ENCODE measurements at places on chromosomes 4 and X.

DNA sequence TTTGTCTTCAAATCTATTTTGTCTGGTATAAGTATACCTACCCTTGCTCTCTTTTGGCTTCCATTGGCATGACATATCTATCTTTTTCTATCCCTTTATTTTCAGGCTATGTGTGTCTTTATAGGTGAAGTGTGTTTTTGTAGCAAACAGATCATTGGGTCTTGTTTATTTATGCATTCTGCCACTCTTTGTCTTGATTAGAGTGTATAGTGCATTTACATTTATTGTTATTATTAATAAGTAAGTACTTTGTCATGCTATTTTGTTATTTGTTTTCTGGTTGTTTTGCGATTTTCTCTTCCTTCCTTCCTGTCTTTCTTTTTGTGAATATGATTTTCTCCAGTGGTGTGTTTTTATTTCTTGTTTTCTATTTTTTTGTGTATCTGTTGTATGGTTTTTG is 188.6 kb downstream of the GLUD2 start:
- no peak for DNase-seq

GRCh38 chr4:140038031-140038533 is 115.9 kb downstream of the MAML3 start:
- no peak for DNase-seq

GRCh38 chrX:42241421-42241820 is 318.1 kb upstream of the CASK start:
- no peak for DNase-seq

DNA sequence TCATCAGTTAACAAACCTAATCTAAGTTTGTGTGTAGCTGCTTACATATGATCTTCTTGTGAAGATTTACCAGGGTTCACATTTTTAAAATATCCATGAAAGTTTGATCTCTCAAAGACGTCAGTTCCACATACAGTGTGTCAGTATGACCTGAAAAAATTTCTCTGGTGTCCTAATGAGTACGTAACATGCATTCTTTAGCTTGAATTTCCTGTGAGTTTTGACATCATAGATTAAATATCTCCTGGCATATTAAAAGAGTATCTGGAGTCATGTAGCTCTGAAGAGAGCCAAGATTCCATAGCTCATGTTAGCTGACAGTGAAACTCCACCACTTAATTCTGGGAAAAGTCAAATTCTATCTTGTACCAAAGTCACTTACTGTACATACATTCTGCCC is 43.9 kb upstream of the PDLIM5 start:
- no peak for DNase-seq

- DNase-seq, result no peak
These were observed 13.2 kb downstream of the TAPT1 start for GRCh38 chr4:16213121-16213520.

DNA sequence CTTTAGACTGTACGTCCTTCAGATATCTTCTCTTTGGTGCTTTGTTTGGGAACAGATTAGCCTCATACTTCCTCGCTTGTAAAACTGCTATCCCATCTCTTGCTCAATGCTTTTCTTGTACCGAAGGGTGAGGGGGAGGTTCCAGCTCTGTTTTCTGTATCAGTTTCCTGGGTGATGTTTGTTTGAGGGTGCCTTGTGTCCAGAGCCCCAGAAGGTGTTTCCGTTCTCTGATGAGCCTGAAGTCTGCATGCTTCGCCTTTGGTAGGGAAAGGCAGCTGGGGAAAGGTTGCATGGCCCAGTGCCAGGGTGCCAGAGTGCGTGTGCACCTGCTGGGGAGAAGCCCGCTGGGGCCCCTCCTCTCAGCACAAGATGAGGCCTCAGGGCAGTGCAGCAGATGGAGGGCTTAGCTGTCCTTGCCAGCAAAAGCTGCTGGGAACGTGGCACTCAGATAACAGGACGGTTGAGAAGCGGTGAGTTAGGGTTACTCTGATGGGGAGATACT is 73.7 kb downstream of the TBL1X start:
- peak; percentile 78 for DNase-seq

DNA sequence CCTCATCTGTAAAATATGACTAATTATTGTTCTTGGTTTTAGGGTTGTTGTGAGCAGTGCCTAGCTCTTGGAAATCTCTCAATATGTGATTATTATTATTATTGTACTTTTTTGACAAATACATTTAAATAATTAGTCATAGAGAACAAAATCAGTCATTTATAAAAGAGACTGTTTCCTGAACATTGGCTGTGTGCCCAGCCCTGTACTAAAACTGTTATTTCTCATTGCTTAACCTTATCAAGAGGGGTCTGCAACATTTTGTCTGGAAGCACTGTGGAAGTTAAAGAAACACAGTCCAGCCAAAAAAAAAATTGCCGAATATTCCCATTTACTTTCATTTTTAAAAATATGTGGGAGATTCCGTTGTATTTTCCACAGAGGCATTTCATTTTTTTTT is 989.2 kb upstream of the SLIT2 start:
- no peak for DNase-seq

DNA sequence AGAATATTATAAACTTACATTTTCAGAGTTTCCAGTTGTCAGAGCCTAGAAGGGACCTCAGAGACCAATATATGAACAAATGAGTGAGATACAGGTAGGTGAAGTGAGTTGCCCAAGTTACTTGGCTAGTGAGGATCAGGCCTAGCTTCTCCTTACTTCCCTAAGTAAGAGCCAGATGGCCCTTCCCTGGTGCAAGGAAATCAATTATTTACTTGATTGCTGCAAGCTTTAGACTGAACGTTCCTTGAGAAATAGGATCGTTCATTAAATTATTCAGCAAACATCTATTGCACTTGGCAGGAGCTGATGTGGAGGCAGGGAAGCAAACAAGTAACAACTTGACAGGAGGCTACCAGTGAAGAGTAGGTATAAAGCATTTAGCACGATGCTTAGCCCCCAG is 117.8 kb downstream of the EFHC2 start:
- DNase-seq, result no peak

DNA sequence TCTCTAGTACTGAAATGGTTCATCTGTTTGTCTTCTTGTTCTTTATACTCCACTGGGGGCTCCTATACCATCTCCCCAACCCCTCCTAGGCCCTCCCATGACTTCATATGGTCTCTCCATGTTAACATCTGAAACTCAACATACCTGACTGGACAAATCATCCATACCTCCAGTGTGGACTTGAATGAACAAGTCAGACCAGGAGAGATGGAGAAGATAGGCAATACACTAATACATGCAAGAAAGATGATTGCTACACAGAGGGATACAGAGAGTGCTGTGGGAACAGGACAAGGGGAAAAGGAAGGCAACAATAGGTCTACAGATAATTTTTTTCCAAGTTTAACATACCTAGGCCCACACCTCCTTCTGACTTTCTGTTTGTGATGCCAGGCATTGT is 175.1 kb downstream of the FHIP1A start:
- no peak for DNase-seq

- DNase-seq, result no peak
These were observed 103.1 kb downstream of the PHEX start for GRCh38 chrX:22135171-22135711.

GRCh38 chrX:968148-968965 is 244.1 kb downstream of the CRLF2 start:
- no peak for DNase-seq

- DNase-seq, result no peak
These were observed 176.4 kb downstream of the SNCA start for GRCh38 chr4:89660444-89661172.

DNA sequence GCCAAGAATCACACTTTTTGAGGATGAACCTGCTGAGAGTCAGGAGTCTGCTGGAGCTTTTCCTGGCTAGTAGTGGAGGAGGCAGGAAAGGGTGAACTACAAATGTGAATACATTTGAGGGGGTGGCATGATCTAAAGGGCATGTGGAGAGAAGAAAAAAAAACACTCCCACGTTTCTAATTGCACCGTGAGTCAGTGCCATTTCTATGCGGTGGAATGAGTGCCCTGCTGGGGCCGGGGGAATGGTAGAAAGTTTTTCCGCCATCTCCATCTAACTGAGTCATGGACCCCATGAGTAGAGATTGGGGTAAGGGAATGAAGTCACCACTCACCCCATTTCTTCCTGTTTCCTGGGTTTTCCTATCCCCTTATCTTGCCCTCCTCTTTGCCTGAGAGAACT is 19.8 kb downstream of the BEX3 start:
- no peak for DNase-seq

- peak; percentile 51 for DNase-seq
These were observed 82.2 kb downstream of the STOX2 start for GRCh38 chr4:183986971-183987946.

GRCh38 chr4:99300934-99301333 is 10.1 kb upstream of the ADH1A start:
- peak; percentile 93 for DNase-seq

DNA sequence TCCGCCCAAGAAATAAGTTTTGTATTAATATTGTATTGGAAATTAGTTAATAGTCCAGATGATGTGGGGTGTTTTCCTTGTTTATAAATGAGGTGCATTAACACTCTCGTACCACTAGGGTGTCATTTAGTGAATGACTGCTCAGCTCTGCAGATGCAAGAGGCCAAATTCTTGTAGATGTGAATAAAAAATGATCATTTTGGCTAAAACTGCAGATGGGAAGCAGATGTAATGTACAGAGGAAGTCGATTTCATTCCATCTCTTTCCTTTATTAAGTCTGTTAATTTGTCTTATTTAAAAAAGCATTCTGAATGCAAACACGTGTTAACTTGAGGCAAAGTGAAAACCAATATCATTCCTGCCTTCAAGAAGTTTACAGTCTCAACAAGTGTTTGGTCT is 108.1 kb downstream of the DHX15 start:
- DNase-seq, result no peak

DNA sequence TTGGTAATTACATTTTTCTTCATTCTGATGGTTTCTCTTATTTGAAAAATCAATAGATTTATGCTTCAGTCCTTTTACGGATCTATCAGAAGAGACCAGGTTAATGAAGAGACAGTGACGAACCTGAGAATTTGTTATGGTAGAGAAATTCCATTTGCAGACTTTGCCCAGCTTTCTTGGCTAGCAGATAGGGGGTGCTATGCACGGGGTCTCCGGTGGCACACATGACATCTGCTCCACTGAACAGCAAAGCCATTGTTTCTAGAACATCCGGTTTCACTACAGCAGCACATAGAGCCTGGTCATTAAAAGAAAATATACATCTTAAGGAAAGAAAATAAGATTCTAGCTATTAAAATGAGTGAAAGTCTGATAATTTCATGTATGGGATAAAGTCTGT is 85.1 kb downstream of the ARAP2 start:
- DNase-seq, result no peak

- DNase-seq, result no peak
These were observed 8.2 kb downstream of the RTL3 start for GRCh38 chrX:78650906-78651437.

- DNase-seq, result no peak
These were observed 82.4 kb upstream of the MTM1 start for GRCh38 chrX:150486011-150486410.

DNA sequence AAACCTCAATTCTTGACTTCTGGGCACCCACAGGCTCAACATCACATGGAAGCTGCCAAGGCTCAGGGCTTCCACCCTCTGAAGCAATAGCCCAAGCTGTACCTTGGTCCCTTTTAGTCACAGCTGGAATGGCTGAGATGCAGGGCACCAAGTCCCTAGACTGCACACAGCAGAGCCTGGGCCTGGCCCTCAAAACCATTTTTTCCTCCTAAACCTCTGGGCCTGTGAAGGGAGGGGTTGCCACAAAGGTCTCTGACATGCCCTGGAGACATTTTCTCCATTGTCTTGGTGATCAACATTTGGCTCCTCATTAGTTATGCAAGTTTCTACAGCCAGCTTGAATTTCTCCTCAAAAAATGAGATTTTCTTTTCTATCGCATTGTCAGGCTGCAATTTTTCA is 382.7 kb upstream of the RASGEF1B start:
- DNase-seq, result no peak

- DNase-seq, result no peak
These were observed 45.1 kb downstream of the ADGRL3 start for GRCh38 chr4:61245069-61245714.

DNA sequence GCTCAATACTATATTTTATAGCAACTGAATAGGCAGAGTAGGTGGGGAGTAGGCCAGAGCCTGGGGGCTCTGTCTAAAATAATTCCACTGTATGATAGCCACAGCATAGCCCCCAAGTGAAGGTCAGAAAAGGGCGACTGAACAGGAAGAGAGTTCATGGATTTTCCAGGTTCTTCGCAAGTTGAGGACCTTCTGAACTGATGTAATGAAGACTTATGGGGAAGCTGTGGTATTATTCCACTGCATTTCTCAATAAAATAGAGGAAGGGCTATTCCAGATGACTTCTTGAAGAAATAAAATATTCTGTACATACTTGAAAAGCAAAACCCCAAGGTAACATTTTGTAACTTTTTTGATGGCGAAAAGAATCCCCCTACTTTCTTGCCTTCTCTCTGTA is 231.4 kb upstream of the GPC4 start:
- DNase-seq, result no peak

Measured in lower leg skin (tissue), 4 donors.